ENCODE measurements at places on chromosomes 7 and 10.

- H3K27ac ChIP-seq: no peak overlapping the region
- no peaks in the 10 kb centered on the region for H3K4me1 ChIP-seq
These were observed 12.0 kb upstream of the TM9SF3 start for GRCh38 chr10:96598846-96599245.

DNA sequence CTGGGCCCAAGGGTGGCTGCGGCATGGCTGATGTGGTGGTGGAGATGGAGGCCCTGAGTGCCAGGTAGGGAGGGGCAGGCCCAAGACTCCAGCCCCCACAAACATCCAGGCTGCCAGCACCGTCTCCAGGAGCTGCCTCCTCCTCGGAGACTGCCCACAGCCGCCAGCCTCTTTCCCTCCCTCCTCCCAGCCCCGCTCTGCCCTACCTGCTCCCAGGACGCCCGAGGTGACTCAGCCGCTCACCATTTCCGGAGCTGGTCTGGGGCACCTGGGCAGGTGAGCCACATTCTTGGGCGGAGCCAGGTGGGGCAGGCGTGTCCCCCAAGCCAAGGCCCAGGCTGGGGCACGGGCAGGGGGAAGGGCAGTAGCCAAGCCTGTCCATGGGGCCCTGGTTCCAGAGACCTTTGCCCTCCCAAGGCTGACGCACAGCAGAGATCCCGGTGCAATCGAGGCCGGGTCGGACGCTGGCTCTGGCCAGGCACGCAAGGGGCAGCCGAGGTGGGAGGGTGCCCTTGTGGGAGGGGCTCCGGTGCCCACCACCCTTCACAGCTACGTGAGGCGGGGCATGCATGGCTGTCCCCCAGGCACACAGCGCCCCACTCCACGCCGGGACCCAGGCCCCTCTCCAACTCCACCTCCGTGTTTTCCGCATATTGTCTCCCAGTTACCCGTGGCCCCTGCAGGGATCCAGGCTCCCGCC is 8.8 kb downstream of the ADAP1 start:
- no peak for DNase-seq
- peaks cover 32% of the 10 kb centered on the region for H3K27me3 ChIP-seq
- H3K27ac ChIP-seq: no peak overlapping the region

DNA sequence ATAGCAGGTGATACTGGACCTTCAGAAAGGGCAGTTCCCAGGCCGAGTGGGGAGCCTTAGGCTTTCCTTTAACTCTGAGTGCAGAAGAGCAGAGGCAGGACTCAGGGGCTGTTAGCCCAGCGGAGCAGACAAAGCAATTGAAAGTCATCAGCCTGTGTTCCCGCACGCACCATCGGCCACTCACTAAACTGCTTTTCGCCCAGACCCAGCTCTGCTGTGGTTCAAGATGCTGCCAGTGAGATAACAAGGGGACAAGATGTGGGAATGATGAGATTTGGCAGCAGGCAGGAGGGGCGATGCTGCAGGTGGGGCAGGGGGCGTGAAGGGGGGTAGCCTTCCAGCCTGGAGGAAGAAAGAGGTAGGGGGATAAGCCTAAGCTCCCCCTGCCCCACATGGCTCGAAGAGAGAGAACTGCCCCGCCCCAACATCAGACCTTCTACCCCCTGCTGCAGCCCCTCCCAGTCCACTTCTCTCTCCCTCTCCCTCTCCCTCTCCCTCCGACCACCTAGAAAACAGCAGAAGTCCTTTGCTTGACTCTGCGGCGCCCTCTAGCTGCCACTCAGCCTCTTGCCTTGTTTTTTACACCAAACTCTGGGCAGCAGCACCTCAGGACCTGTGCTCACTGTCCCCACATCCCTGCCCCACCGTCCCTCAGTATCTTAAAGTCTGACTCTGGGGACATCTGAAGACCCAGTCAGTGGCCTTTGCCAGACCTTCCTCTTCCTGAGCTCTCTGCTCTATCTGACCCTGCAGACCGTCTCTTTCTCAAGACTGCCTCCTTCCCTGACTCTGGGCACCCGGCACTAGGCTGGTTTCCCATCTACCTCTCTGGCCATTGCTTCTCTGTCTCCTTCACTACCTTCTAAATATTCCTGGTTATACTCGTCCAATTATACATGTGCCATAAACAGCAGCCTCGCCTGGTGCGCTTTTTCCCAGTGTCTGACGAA is 110.5 kb downstream of the C10orf105 start:
- no peaks in the 10 kb centered on the region for H3K36me3 ChIP-seq
- peak overlapping the region; percentile 18 for H3K27ac ChIP-seq
- H3K4me3 ChIP-seq: no peak overlapping the region
- H3K4me1 ChIP-seq: peaks cover 20% of the 10 kb centered on the region

GRCh38 chr10:59807629-59808620 is 54.7 kb upstream of the MRLN start:
- peaks cover 2% of the 10 kb centered on the region for H3K4me1 ChIP-seq
- DNase-seq: no peak
- H3K27ac ChIP-seq: no peak overlapping the region
- H3K4me3 ChIP-seq: no peak overlapping the region
- no peaks in the 10 kb centered on the region for H3K27me3 ChIP-seq

- DNase-seq: no peak
- H3K27me3 ChIP-seq: peaks cover 19% of the 10 kb centered on the region
- peaks cover 14% of the 10 kb centered on the region for H3K4me1 ChIP-seq
- H3K36me3 ChIP-seq: no peaks in the 10 kb centered on the region
- no peak overlapping the region for H3K4me3 ChIP-seq
- H3K27ac ChIP-seq: no peak overlapping the region
These were observed 4.7 kb upstream of the ABLIM1 start for GRCh38 chr10:114662646-114663217.

DNA sequence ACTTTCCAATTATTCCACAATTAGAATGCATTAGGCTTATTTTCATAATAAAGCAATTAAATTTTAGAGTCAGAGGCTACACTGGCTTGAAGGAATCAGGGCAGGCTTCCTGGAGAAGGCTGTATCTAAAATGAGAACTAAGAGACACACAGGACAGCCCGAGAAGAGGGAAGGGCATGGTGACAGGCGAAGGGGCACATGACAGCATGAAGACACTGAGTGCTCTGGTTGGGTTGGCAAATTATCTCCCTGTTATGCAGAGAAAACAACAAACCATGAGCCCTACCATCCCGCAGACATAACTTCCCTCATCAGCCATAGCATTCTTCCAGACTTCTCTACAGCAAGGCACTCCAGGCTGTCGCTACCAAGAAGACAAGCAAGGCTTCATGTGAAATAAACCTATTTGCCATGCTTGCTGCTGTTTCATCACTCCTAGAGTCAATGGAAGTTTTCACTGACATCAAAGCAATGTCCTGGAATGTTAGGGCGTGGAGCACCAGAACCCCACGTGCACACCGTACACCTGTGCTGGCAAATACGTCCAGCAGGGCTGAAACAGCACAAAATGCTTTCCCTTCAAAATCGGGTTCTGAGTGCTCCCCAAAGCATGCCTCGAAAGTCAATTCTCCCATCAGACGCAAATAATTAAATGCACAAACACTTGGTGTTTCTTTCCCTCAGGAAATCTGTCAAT is 21.3 kb downstream of the VOPP1 start:
- H3K36me3 ChIP-seq: no peaks in the 10 kb centered on the region
- no peak overlapping the region for H3K27ac ChIP-seq
- no peaks in the 10 kb centered on the region for H3K27me3 ChIP-seq
- DNase-seq: no peak

GRCh38 chr7:139680676-139681462 is 96.9 kb downstream of the HIPK2 start:
- H3K27ac ChIP-seq: no peak overlapping the region
- DNase-seq: no peak
- H3K27me3 ChIP-seq: no peaks in the 10 kb centered on the region
- no peak overlapping the region for H3K4me3 ChIP-seq
